ENCODE measurements at places on chromosomes 4 and X.
A peak's percentile ranks its signal among the peaks of the same experiment; 100 is the strongest.

DNA sequence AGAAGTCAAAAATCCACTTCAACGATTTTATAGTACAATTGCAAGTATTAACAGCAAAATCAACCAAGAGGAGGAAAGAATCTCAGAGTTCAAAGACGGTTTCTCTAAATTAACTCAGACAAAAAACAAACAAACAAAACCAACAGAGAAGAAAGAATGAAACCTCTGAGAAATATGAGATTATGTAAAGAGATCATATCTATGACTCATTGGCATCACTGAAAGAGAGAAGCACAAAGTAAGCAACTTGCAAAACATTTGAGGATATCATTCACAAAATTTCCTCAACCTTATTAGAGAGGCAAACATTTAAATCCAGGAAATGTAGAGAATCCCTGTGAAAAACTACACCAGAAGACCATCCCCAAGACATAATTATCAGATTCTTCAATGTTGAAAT, 370.4 kb downstream of the INPP4B start:
- no peak for DNase-seq

- no peak for DNase-seq
These were observed 553.5 kb downstream of the SPOCK3 start for GRCh38 chr4:166680796-166681195.

GRCh38 chrX:123263270-123263669, 79.2 kb downstream of the GRIA3 start:
- no peak for DNase-seq

DNA sequence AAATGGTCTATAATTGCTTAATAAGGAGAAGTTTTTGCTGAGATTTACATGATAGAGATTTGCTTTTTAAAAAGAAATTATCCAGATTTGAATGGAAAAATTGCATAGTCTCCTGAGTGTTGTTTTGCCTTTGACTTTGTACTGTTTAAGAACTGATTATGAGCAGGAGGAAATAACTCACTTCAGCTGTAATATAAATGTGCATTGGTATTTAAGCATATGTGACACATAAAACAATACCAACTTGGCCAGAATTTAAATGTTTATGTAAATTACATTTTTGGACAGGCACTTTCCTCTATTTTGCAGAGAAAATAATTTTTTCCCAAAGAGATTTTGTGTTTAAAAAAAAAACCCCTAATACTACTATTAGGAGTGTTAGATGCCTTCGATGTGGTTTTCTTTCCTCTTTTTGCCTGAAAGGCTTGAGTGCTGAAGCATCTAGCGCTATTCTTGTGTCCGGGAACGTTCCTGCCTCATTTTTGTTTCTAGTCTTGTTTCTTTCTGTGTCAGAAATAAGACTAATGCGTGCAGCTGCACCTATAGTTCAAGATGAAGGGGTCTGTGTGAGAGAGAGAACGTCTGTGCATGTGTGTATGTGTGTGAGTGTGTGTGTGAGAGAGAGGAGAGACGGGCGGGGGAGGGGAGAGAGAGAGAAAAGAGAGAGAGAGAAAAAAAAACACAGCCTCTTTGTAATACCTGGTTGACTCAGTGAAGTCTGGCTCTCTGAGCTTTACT, 60.8 kb downstream of the TBL1X start:
- no peak for DNase-seq

DNA sequence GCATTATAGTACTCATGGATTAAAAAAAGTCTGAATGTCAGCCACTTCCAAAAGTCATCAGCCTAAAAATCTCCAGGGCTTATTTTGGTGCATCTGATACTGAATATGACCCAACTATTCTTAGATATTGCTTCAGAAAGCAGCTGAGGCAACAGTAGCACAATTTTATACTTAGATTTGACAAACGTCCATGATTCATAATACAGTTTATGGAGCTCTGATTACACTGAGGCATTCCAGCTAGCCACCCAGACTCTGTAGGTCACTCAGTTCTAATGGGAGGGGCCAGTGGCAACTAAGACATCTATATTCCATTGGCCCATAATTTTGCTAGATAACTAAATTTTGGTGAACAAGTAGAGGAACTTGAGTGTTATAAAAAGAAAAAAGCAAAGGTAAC, 10.3 kb downstream of the SPATA4 start:
- no peak for DNase-seq

DNA sequence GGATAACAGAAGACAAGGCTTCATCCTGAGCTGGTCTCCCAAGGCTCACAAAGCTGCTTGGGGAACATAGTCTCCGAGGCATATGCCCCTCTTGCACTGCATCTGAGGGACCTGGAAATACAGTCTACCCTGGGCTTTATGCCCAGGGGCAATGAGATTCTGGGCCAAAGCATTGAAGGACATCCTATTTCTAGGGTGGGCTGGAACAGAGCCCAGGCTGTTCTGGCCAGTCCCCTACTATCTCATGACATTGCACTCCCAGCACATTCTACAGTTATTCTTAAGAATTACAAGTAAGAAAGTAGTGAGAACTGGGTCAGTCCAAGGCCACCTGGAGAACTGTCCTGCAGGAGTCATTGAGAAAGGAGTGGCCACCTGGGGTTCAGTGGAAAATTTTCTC, 107.6 kb downstream of the USP46 start:
- no peak for DNase-seq

- DNase-seq = no peak
These were observed 45.3 kb upstream of the RPS6KA3 start for GRCh38 chrX:20312018-20312417.

- DNase-seq = no peak
These were observed 24.2 kb downstream of the CBLL2 start for GRCh38 chrX:22296871-22297270.

DNA sequence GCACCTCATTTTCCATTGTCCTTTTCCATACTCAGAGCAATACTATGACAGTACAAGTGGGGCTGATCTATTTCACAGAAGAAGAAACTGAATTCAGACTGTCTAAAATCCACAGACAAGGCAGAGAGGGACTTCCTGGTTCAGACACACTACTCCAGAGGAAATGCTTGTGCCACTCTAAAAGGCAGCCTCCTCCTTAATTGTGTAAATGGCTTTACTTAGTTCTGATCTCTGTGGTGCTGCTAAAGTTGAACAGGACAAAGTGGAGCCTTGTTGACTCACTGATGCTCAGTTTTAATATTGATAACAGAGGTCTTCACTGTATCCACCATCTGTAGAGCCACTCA, 122.4 kb downstream of the KIT start:
- no peak for DNase-seq

GRCh38 chr4:146051223-146051622, 112.6 kb upstream of the ZNF827 start:
- no peak for DNase-seq

DNA sequence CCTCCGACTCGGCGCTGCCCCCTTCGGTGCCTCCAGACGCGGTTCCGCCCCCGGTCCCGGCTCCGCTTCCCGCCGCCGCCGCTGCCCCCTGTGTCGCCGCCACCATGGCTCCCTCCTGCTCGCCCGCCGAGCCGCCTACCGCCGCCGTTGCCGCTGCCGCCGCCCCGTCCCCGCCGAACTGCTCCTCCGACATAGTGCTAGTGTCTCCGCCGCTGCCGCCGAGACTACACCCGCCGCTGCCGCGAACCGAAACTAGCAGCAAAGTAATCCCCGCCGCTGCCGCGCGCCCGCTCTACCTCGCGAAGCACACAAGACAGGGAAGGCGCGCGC, 340 bp downstream of the HNRNPD start:
- DNase-seq = no peak

GRCh38 chr4:189291939-189292338, 648.7 kb upstream of the FRG1 start:
- DNase-seq = no peak

GRCh38 chrX:71958281-71958675, 47.6 kb downstream of the NHSL2 start:
- DNase-seq = no peak

DNA sequence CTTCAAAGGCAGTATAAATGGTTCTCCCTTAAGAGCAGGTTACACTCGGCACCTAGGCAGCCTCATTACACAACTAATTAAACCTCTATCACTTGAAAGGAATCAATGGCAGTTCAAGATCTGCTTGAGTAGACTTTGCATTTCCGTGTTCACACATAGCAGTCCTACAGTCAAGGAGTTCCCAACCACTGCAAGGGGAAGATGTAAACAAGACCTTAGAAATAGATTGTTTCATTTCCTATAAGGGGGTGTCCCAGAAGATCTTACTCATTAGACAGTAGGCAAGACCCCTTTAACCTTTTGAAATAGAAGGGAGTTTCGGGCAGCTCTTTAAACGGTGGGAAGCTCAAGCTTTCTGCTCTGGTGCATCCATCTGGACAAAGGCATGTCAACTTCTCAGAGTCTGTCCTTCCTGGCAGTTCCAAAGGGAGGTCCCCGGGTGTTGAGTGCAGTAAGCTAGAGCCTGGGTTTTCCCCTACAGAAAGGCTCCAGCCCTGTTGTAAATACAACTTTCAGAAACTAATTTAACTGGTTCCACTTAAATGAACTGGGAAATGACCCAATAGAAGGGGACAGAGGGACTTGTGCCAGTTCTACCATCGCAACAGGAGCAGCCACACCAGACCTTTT, 150.8 kb downstream of the RBMX2 start:
- no peak for DNase-seq

DNA sequence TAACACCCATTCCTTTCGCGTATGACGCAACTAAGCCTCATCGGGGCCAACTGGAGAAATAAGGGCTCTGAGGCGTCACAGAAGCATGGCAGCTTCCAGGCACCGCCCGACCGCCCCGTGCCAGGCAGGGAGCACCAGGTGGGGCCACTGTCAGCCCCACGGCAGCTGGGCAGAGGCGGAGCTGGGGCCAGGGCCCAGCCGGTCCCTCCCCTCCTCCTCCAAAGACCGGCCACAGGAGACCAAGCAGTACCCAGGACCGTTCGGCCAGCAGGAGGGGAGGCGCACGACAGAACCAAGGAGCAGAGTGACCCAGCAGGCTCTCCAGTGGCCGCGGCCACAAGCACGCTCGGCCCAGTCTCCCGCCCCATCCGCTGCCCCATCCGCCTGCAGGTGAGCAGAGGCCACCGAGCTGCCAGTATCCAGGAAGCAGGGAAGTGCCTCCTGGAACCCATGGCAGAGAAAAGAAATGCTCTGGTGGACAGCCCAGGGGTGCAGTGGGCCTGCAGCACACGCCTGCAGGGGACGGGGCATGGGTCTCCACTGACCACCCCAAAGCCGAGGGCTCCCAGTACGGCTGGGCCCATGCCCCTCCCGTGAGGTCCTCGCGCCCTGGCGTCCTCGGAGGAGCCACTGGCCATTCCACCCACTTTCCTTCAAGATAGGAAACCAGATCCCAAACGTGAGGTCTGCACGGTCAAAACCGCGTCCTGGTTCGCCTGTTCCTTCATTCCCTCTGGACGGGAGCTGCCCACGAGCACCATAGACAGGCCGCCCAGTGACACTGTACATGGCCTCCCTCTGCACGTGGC, 9.6 kb downstream of the CTBP1 start:
- no peak for DNase-seq

DNA sequence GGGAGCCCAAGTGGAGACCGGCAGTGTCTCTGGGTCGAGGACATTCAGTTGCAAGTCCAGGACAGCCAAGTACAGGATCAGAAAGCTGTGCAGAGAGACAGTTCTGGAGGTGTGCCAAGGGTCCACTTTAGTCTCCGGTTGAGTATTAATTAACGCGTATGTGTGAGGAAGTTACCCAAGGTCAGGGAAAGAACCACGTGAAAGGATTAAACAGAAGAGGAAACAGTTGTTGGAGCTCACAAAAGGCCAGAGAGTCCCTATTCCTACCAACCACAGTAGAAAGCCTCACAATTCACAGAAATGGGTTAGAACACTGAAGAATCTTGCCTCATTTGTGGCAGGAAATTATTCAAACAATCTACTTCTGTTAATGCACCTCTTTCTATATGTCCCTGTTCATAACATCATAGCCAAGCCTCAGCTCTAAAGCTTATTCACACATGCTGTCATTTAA, 17.9 kb upstream of the NSUN7 start:
- DNase-seq = peak; percentile 35

- DNase-seq = no peak
These were observed 116.0 kb downstream of the CT47B1 start for GRCh38 chrX:120759685-120760084.

DNA sequence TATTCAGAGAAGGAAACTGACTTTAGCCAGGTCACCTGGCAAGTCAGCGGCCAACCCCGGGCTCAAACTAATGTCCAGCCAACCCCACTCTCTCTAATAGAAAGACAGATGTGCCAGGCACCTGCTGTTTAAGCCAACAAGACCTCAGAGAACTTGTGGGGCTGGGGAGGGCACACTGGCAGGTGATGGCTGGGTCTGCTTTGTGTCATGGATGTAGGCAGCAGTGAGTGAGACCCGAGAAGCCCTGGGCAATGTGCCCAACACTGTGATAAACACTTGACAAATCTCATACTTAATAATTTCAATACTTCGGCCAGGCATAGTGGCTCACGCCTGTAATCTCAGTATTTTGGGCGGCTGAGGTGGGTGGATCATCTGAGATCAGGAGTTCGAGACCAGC, 9.0 kb upstream of the CD99L2 start:
- DNase-seq = peak; percentile 20

GRCh38 chrX:33053001-33053400, 158.3 kb downstream of the DMD start:
- no peak for DNase-seq

DNA sequence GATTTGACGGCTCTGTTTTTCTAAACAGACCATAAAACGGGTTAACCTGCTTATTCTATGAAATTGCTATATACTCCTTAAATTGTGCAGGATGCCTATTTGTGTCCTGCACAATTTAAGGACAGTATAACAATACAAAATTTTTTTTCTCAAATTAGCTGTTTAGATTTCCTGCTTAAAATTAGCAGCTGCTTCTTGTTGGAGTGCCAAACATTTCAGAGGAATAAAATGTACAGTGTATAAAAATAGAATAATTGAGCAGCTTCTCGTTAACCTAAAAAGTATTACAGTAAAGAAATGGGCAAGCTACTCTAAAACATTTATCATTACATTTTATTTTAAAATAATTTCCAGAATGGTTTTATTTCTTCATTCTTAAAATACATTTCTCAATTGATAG, 100.5 kb downstream of the PPA2 start:
- no peak for DNase-seq

- no peak for DNase-seq
These were observed 626.2 kb downstream of the MID1IP1 start for GRCh38 chrX:39427492-39427891.

DNA sequence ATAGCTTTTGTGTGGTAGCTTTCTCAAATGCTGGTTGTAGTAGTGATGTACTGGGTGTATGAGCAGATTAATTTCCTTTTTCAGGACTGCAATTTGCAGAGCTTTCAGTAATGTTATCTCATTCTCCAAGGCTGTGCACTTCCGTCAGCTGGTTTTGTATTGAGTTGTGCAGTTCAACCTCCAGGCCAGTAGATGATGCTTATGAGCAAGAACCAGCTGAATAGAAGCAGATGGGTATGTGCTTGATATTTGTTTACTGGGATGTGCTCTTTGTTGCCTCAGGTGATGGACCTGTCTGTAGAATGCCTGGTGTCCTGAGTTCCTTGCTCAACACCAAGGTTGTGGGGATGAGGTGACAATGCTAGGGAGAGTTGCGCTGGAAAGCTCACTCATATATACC, 462.8 kb downstream of the PCDH18 start:
- no peak for DNase-seq

GRCh38 chrX:18855919-18856644, 127.8 kb downstream of the PHKA2 start:
- no peak for DNase-seq
